Hematopoietic multipotent progenitor cell treated with erythropoietin and hydrocortisone succinate and interleukin-3 and kit ligand, for 4 days (in vitro differentiated cells): ENCODE measurements at places on chromosomes 6 and 20.

- DNase-seq: peak; percentile 45
Measured at GRCh38 chr20:43459022-43459942, 1.6 kb downstream of the SRSF6 start.

- DNase-seq: no peak
Measured at GRCh38 chr6:104613416-104614001, 246.2 kb downstream of the HACE1 start.

DNA sequence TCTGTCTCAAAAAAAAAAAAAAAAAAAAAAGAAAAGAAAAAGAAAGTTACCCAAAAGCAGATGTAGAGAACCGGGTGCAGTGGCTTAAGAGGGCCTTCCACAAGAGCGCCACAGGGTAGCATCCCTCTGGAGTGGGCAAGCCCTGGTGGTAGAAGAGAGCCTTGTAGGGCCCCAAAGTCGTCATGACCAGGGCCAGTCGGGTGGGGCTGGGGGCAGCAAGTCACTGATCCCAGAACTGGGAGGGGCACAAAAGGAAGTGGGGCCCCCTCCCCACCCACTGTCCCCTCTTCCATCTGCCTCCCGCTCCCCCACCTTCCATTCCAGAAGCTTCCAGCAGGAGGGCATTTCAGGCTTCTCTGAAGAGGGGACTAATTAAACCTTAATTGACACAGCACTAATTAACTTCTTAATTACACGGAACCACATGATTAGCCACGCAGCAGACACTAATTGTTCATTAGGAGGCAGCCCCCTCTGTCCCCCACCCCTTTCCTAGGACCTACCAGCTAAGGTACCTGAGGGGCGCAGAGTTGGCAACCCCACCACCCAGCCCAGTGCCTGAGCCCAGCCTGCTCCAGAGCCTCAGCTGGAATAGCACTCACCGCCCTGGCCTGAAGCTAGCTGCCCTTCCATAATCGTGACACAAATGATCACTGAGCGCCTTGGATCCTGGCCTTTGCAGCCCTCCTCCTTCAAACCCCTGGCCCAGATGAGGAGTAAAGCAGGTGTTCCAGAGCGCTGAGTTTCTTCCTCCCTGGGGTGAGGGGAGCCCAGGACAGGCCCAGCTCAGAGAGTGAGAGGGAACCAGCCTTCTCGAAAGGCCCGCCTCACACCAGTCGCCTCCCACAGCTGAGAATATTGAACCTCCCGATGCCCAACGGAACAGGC, 34.8 kb downstream of the MDFI start:
- DNase-seq: no peak

GRCh38 chr6:43856005-43856765, 86.2 kb downstream of the VEGFA start:
- peak; percentile 44 for DNase-seq

GRCh38 chr20:1844325-1845162, 50.7 kb upstream of the SIRPA start:
- peak; percentile 79 for DNase-seq

DNA sequence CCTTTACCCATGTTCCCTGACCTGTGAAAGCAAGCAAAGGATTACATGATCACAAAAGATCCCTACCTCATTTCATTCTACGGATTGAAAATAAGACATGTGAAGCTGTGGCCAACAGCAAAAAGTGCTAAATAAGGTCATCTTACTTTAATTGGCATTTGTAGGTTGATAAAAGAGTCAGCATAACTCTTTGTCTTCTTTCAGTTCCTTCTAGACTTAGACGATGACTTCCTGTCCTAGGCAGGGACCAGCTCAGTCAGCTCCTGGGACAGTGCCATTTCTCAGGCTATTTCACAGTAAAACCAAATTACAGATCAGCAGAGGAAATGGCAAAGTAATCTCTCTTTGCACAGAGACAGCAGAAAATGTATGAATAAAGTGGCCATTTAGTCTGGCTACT, 480.7 kb downstream of the RFPL4B start:
- peak; percentile 49 for DNase-seq

GRCh38 chr20:10581823-10582222, 92.0 kb downstream of the JAG1 start:
- DNase-seq: no peak

- DNase-seq: no peak
Measured at GRCh38 chr20:25579081-25579770, 6.1 kb downstream of the NINL start.

DNA sequence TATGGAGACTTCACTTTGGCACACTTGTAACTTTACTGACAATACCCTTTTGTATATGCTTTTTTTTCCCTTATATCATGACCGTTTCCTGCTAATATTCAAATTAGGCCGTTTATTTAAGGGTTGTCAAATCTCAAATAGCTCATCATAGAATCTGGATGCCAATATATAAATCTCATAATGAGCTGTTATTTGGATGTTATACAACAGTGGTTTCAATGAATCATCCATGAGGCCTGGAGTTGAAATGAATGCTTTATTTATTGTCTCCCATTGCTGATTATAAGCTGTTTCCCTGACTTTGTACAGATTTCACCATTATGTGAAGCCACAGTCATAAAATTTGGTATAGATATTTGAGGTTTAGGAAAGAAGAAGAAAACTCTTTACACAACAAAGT, 256.1 kb downstream of the PLCB1 start:
- DNase-seq: no peak
